ENCODE measurements at places on chromosomes 16 and 17.

DNA sequence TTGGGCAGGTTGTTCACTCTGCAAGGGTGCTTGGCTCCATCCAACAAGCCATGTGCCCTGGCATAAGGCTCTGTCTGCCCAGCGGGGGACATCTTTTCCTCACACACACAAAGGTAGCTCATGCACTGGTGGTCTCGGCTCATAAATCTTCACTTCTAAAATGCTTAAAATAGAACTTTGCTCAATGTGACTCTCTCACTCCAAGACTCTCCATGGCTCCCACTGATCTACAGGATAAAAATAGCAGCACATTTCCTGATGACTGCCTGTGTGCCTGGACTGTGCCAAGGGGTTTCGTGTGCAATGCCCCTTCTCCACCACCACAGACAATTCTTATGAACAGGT, 15.1 kb upstream of the CIBAR2 start:
- DNase-seq = no peak

DNA sequence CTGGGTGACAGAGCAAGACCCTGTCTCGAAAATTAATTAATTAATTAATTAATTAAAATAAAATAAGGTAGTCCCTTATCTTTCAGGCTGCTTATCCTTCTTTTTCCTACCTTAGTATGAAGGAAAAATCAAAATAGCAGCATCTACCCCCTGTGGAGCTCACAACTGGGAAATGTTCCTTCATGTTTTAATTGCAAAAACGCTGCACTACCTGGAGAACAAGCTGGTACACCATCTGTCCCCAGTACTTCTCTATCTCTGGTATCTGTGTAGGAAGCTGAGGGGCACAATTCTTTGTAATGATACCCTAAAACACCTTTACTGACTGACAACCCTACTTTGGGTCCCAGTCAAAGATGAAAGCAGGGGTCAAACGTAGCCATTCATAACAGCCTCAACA, 55.1 kb upstream of the MNT start:
- DNase-seq = no peak

DNA sequence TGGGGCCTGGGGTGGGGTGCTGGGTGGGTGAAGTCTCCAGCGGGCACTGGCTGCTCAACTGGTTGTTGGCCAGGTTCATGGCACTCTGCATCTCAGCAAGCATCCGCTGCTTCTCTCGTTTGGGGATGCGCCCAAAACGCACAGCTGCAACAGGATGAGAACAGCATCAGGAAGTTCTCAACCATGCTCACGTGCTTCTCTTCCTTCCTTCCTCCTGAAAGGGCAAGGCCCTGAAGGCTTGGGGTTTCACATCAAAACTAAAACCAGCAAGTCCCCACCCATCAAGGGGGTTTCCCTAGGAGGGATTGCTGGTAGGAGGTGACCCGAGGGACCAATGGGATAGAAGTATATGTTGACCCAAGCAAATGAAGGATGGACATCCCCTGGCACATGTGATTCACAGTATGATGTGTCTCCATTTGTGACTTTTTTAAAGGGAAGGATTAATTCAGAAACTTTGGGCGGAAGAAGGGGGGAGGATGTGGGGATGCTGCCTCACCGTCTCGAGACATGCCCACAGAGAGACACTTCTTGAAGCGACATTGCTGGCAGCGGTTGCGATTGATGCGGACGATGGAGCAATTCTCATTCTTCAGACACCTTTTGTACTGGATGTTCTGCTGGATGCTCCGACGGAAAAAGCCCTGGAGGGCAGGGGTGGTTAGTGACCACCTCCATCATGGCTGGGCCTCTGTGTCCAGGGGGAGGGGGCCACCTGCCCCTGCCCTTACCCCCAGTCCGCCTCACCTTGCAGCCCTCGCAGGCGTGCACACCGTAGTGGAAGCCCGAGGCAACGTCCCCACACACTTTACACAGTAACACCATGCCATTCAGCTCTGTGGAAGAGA, 4.2 kb downstream of the NR1D1 start:
- DNase-seq = no peak

GRCh38 chr16:51696376-51696775, 545.3 kb upstream of the SALL1 start:
- DNase-seq = no peak

GRCh38 chr16:50659806-50660205, 21.3 kb downstream of the SNX20 start:
- DNase-seq = no peak

- DNase-seq = no peak
Measured at GRCh38 chr17:60506312-60506711, 19.7 kb downstream of the APPBP2 start.

DNA sequence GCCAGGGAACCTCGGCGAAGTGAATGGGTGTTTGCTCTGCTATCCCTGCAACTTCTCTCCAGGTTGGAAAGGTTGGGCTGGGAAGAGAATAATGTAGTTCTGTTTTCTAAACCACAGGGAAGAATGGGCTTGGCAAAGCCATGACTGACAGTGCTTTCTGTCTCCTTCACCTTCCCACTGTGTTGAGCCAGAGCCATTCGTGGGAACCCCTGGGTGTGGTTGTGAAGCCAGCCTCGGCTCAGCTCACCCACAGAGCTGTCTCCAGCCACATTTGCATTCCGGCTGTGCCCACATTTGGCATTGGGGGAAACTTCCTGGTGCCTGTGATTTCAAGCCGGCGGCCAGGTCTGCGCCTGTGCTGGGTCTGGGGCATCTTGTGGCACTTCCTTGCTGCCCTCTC, 39.9 kb downstream of the BAIAP2 start:
- DNase-seq = no peak

Measured in left renal pelvis (tissue), 4 donors.